ENCODE measurements at places on chromosomes 7 and 10. TPM values are rescaled to one million over a fixed set of nuclear protein-coding genes. Genes with fewer than 3 reads are reported as not detected.

GRCh38 chr7:90262438-90262837 is 17.5 kb downstream of the CFAP69 start:
- no peak for DNase-seq

- peak; percentile 73 for DNase-seq
These were observed 340.2 kb upstream of the CELF2 start for GRCh38 chr10:10677479-10677878.

DNA sequence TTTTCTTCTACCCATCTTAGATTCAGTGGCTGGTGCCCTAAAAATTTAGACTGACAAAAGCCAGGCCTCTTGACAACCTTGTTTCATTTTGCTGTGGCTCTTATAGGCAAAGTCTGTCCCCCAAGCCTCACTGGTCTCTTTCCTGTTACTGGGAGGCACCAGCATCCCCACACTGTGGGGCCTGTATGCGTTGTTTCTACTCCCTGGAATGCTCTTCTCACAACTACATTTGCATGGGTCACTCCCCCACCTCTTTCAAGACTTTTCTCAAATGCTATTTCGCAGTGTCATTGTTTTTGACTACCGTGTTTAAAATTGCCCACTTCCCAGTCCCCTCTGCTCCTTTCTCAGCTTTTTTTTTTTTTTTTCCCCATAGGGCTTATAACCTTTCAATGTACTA is 108.7 kb upstream of the DGKB start:
- DNase-seq = peak; percentile 19

- no peak for DNase-seq
These were observed 22.6 kb upstream of the SLF2 start for GRCh38 chr10:100890141-100890672.

DNA sequence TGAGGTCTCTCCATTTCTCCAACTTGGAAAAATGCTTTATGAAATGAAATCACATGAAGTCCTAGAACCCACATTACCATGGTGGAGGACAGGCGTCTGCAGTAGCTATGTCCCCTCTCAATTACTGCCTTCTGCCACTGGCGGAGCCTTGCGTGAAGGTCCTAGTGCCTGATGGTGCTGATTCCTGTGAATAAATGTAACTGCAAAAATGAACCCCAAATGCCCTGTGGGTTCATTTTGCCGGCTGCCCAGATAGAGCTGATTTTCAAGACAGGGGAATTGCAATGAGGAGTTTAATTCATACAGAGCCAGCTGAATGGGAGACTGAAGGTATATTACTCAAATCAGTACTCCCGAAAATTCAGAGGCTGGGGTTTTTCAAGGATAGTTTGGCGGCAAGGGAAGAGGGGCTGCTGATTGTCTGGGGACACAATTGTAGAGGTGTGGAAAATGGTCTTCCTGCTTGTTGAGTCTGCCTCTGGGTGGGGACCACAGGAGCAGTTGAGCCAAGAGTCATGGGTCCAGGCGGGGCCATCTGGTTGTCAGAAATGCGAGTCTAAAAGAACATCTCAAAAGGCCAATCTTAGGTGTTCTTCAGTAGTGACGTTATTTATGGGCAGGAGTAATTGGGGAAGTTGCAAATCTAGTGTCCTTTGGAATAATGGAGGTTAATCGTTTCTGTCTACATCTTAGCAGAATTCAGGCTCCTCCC is 13.5 kb downstream of the PRF1 start:
- DNase-seq = no peak

- DNase-seq = peak; percentile 38
These were observed 34.9 kb upstream of the STEAP1 start for GRCh38 chr7:90119178-90119971.

GRCh38 chr10:34748767-34749166 is 66.3 kb downstream of the PARD3 start:
- DNase-seq = no peak

DNA sequence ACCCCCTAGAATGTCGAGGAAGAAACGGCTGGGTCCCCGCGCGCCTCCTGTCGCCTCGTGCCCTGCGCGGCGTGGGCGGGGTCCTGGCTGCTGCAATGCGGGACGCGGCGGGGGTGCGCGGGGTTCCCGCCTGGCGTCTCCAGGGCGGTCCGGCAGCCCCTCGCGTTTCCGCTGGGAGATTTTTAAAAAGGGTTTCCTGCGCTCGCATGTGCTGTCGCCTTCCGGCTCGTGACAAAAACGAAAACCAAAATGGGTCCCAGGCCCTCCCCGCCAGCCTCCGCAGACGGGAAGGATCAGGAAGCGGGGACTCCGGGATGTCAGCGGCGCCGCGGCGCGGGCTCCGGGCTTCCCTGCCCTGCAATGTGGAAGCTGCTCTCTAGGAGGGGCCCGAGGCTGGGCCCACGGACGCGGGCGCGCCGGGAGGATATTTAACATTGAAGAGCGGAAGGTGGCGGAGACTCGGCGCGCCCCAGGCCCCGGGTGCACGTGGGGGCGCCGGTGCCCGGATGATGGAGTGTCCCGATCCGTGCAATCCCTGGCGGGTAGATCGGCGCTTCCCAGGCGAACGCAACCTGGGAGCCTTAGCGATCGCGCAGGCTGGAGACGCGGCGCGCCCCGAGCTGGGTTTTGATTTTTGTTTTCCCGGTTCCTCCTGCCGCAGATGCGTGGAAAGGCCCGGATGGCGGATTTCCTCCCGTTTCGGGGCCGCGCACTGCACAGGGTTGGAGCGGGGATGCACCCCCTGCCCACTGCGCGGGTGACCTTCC is 1.0 kb downstream of the PFKP start:
- DNase-seq = peak; percentile 48

GRCh38 chr10:123913688-123914268 is 22.2 kb upstream of the CPXM2 start:
- DNase-seq = no peak

GRCh38 chr7:2872296-2872874 is 28.3 kb upstream of the GNA12 start:
- no peak for DNase-seq

DNA sequence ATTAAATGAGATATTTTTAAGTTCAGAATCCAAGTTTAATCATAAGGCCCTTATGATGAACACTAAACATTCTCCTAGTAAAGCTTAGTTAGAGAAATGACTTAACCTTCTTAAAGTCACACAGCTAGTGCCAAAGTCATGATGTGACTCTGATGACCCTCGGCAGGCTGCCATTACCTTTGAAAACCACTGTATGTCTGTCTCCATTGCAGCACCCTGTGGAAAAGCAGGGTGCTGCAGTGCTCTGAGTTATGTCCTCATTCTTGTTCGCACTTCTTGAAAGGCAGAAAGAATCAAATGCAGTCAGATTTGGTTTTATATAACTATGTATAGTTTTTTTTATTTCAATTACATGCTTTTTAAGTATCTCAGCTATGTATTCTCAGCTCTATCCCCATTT is 105.0 kb downstream of the PHTF2 start:
- DNase-seq = no peak

DNA sequence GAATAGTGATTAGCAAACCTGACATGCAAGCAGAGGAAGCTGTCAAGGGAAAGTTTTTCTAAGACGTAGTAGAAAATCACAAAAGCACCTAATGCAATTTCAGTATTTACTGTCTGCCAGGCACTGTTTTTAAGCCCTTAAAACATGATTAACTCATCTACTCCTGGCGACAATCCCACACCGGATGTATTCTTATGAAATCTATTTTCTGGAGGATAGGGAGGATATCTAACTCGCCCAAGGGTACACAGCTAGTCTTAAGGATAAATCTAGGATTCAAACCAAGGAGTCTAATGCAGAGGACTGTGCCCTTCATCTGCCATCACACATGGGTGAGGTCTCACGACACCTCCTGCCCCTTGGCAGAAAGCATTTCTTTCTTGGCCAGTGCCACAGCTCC is 47.8 kb upstream of the FIGNL1 start:
- DNase-seq = no peak

DNA sequence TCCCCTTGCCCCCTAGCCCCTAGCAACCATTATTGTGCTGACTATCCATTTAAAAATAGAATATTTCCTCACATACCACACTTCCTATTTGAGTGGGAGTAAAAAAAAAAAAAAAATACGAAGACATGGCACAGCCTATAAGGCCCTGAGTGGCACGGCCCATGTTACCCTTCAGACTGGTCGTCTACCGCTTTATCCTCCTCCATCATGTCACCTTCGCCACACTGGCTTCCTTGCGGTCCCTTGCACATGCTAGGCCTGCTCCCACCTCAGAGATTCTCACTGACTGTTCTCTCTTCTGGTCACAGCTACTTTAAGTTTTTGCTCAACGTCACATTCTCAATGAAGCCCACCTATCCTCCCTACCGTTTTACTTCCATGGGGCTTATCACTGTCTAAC is 130.3 kb downstream of the ATE1 start:
- no peak for DNase-seq

DNA sequence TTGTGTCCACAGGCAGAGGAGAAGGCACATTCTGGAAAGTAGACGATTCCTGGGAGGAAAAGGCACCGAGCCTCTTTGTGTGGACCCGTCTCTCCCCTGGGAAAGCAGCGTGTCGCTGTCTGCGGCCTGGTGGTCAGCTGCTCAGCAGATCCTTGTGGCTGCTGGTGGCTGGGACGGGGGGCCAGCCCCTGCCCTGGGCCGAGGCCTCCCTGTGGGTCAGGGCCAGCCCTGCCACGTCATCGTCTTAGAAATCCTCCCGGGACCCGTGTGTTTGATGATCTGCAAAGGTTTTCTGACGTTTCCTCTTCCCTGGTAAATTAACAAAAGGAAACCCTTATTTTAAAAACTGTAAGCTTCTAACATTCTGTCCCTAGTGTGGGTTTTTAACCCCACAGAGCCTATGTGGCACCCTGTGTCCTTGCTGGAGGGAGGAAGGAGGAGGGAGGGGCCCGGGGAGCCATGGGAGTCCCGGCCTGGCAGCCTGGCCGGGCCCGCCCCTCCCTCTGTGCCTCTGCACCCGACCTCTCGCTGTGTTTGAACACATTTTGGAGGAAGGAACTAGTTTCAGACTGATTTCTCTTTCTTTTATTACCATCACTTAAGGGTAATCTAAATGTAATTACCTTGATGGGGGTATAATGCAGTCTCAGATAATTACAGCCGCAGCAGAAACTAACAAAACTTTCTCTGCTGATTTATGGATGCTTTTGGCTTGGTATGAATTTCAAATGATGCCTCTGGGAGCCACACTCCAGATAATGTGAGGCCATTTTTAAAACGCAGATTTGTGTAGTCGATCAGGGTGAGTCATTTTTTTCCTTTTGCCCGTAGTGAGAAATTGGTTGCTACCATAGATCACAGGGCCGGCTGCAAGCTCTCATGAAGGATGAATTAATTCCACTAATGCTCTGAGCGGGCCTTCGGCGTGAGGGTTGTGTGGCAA is 85.5 kb downstream of the NKX6-2 start:
- no peak for DNase-seq

- DNase-seq = no peak
These were observed 14.3 kb downstream of the EIF4EBP2 start for GRCh38 chr10:70418229-70418628.

GRCh38 chr10:122062831-122063674 is 74.1 kb downstream of the TACC2 start:
- DNase-seq = peak; percentile 39

GRCh38 chr10:18210711-18211110 is 70.5 kb downstream of the CACNB2 start:
- DNase-seq = no peak

- no peak for DNase-seq
These were observed 4.0 kb upstream of the FAM53B start for GRCh38 chr10:124748166-124748565.

GRCh38 chr10:31708046-31708445 is 220.6 kb downstream of the ARHGAP12 start:
- no peak for DNase-seq

- no peak for DNase-seq
These were observed 18.8 kb upstream of the MET start for GRCh38 chr7:116653204-116653603.

DNA sequence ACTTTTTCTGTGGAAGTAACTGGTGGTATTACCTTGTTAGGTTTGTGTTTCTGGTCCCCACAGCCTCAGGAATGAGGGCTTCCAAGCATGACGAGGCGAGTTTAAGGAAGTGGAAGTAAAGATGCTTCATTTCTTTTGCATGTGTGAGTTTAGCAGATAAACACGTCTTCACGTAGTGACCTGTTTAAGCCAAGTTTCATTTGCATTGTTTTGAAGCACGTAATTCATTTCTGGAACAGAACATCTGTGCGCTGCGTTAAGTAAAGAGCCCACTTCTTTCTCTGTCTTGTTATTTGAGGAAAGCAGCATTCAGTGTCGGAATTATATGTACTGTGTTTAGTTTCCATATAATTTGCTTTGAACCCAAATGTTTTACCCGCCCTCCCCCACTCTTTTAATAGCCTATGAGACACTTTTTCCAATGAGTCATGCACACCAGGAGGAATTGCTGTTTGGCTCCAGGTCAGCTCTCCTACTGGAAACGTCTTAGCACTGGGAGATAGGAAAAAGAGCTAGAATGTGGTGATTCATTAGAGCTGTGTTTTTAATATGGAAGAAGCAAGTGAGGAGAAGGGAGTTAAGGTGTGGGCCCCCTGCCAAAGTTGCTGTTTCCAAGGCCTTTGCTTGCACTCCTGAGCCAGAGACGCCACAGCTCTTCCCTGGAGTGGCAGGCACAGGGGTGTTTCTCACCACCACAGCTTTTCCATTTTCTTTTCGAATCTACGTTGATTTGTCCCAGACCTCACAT is 36.7 kb downstream of the BTBD16 start:
- DNase-seq = no peak

GRCh38 chr7:40211276-40212003 is 76.6 kb downstream of the SUGCT start:
- DNase-seq = no peak

GRCh38 chr10:58281092-58281752 is 12.3 kb downstream of the CISD1 start:
- no peak for DNase-seq

DNA sequence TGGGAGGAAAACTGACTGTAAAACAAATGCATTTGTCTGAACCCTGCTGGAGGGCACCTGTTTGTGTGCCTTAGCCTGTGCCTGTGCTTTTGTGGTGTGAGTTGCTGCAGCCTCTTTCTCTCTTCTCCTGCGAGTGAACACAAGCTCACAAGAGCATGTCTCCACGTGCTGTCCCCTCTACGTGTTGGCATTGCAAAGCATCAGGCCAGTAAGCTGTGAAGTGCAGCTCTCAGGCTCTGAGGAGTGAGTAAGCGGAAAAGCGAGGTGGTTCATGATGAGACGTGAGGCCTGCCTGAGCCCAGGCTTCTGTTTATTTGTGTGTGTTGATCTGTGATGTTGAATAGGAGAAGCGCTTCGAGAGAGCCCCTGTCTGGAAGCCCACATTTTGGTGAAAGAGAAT is 85.6 kb upstream of the PDCD4 start:
- no peak for DNase-seq

Gene AIMP2
- 67.8 TPM for total RNA-seq

Gene LRRC18
- total RNA-seq = not detected

Gene TEX36
- not detected for total RNA-seq

Gene FAM25A
- total RNA-seq = not detected

Gene SVOPL
- total RNA-seq = 2.2 TPM

Gene CPXM2
- 4.7 TPM for total RNA-seq

Gene PILRA
- 3.0 TPM for total RNA-seq

Gene PNLIPRP2
- total RNA-seq = 0.28 TPM

Gene HOXA9
- not detected for total RNA-seq

Gene AKR1B15
- not detected for total RNA-seq

Gene CUEDC2
- 40.2 TPM for total RNA-seq

Gene SAMD9
- 0.11 TPM for total RNA-seq

Gene MAGI2
- 29.2 TPM for total RNA-seq

Gene SLC13A4
- 1.6 TPM for total RNA-seq

Gene SOSTDC1
- total RNA-seq = 0.09 TPM

Gene CDK1
- total RNA-seq = 92.8 TPM

Measured in WTC11 (cell line).